ENCODE measurements at places on chromosomes 4 and X.

- DNase-seq, result no peak
Observed at GRCh38 chr4:133439830-133440229, 290.7 kb downstream of the PCDH10 start.

DNA sequence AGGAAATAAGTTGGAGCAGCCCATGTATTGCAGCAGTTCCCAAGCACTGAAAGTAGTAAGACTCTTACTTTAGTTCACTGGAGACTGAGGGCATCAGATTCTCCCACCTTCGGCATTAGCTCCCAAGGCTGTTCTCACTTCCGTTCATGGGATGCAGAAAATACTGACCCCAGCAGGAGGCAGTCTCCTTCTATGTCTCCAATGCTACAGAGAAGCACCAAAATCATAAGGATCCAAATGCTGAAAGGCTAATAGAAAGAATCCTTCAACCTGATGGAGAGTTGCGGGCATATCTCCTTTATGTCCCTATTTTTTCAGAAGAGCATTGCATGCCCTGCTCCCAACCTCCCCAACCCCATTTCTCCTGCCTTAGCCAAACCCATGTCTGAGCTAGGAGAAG is 32.4 kb downstream of the ADH7 start:
- DNase-seq, result no peak

DNA sequence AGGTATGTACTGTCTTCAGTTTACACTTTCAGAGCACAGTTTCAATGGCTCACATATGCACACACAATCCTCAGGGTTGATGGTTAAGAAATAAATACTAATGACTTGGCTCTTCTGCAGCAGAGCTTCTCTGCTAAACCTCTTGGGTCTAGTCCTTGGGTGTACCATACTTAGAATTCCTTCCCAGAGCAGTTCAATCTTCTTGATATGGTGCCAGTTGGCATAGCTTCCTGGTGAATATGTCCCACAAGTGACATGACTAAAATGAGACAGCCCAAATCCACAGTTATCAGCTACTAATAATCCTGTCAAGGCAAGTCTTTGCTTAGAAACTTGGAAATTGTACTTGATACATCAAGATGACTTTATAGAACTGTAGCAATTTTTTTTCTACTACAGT is 654.4 kb downstream of the IQCM start:
- DNase-seq, result no peak

- peak; percentile 83 for DNase-seq
Observed at GRCh38 chr4:15327311-15328298, 100.2 kb upstream of the C1QTNF7 start.

- DNase-seq, result peak; percentile 31
Observed at GRCh38 chr4:106502106-106502699, 133.6 kb upstream of the GIMD1 start.

DNA sequence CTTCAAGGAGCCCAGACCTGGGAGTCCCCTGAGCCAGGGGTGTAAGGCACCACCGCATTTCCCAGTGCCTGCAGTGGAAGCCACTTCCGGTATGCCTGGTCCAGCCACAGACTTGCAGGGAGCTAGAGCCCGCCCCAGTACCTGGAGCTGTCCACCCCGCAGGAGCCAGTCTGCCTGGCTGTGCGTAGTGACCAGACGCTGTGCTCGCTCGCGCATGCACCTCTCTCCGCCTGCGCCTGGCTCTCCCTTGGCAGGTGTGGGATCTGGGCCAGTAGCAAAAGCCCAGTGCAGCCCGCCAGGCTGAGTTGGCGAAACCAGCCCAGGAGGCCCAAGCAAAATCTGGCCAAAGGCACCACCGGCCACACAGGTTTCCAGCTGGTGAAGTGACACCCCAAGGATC is 973.7 kb upstream of the AGA start:
- DNase-seq, result no peak

DNA sequence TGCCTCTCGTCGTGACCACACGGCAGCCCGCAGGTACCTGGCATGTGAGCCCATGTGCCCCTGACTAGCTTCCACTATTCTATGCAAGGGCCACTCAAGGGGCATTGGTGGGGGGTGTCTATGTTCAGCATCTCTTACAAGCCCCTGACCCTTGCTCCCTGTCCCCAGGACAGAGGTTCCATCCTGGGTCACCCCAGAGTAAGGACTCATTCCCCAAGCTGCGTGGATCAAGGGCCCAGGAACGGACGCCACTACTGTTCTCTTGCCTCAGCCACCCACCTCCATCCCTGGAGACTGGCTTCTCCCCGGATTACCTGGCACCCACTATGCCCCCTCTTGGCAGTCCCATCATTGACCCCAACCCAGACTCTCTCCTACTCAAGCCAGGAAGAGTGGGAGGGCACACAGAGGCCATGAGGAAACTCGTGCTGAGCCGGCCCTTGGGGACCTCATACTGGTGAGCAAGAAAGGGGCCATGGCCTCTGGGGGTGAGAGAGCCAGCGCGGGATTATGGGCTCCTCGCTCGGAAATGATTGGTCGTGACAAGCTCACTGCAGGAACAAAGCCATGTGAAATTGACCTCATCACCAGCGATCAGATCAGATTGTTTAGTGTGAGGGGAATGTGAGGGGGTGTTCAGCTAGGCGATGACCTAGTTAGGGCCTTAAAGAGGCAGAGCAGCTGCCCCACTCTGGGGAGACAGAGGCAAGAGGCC is 50.1 kb upstream of the PJA1 start:
- DNase-seq, result no peak

DNA sequence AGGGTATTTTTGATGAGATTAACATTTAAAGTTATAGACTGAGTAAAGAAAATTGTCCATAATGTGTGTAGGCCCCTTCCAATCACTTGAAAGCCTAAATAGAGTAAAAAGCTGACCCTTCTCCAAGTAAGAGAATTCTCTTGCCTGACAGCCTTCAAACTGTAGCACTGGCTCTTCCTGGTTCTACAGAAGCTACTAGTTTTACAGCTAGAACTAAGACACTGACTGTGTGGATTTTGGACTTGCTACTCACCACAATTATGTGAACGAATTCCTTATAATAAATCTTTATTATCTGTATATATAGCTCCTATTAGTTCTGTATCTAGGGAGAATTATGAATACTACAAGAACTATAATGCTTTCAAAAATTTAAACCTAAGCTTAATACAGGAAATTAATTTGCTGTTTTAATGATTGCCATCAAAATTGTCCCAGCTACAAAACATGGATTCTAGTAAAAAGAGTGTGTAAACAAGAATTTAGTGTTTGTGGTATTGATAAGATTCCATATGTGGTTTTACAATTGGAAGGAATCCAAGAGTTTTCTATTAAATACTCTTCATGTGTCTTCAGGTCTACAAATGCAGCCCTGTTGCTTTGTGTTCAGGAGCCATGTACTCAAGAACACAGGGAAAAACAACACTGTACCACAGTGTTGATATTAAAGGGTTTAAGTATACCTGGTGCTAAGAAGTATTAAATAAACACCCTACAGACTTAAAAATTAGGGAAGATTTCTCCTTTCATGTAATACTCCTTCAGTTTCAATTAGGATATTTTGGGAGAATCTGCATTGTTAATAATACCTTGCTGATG is 366.5 kb downstream of the CXXC4 start:
- DNase-seq, result no peak

DNA sequence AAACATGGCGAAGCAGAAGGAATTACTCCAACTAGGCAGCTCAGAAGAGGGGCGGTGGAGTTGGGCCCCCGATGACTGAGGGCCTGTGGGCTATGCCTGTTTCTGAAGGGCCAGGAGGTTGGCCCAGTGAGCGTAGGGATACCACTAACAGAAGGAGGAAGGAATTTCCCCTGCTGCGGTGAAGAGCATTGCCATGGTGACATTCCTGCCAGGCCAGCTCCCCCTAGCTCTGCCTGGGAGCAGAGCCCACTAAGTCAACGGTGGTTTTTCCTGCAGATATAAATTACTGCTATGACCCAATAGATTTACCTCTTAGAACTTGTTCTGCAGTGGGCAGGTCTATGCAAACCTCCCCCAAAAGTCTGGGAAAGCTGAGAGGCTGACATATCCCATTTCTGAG is 28.9 kb upstream of the HMX1 start:
- no peak for DNase-seq

DNA sequence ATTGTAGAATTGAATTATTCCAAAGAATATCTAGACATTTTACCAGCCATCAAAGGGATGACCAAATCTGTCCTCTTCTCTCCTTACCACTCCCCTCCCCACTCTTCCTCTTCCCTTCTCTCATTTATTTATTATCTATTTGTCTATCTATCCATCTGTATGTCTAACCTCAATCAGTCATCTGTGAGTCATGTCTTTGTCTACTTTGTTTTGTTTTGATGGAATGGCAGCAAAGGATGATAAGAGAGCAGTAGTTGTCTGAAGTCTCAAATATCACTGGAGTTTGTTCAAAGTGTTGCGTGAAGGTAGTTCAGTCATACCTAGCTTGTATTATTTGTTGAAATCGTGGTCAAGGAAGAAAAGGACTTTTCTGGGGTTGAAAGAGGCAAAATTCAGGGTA is 34.7 kb upstream of the PGRMC2 start:
- DNase-seq, result peak; percentile 12

DNA sequence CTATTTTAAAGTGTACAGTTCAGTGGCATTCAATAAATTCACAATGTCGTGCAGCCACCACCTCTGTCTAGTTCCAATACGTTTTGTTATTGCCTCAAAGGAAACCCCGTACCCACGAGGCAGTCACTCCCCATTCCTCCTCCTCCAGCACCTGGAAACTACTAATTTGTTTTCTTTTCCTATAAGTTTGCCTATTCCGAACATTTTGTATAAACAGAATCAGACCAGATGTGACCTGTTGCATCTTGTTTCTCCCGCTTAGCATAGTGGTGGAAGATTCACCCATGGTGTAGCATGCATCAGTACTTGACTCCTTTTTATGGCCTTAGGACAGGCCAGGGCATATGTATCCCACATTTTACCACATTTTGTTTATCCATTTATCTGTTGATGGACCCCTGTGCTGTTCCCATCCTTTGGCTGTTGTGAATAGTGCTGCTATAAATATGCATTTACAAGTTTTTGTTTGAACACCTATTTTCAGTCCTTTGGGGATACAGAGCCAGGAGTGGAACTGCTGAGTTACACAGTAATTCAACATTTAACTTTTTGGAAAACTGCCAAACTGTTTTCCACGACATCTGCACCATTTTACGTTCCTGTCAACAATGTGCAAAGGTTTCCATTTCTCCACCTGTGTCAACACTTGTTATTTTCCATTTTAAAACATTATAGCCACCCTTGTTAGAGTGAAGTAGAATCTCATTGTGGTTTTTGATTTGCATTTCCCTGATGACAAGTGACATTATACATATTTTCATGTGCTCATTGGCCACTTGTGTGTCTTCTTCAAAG is 57.8 kb upstream of the STX18 start:
- DNase-seq, result no peak

- DNase-seq, result no peak
Observed at GRCh38 chrX:123464709-123465108, 268.1 kb downstream of the THOC2 start.

DNA sequence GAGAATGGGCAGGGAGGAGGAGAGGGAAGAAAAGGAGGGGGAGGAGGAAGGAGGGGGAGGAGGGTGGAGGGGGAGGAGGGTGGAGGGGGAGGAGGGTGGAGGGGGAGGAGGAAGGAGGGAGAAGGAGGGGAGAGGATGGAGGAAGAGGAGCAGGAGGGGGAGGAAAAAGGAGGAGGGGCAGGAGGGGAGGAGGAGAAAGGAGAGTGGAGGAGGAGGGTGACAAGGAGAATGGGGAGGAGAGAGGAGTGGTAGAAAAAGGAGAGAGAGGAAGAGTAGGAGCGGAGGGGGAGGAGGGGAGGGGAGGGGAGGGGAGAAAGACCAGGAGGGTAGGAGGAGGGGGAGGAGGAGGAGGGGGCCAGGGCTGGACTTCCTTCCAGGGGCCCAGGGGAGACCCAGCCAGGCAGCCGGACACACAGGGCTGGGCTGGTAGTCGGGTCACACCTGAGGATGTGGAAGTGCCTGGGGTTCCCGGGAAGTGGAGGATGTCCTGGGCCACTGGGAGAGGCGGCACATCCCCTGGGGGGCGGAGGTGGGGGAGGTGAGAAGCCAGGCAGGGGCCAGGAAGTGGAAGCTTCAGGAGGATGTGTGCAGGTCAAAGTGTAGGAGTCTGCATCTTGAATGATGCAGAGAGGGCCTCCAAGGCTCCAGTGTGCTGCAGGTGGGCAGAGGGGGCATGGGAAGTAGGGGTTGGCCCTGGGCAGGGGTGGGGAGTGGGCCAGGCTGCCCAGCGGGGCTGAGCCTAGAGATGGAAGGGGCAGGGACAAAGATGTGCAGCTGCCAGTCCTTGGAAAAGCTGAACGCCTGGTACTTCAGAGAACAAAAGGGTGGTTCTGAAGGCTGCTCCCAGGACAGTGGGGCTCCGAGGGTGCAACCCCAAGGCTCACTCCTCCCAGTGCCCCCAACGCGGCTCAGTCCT is 18.8 kb downstream of the IL3RA start:
- no peak for DNase-seq

- DNase-seq, result no peak
Observed at GRCh38 chr4:188934320-188934962, 795.2 kb downstream of the TRIML1 start.

DNA sequence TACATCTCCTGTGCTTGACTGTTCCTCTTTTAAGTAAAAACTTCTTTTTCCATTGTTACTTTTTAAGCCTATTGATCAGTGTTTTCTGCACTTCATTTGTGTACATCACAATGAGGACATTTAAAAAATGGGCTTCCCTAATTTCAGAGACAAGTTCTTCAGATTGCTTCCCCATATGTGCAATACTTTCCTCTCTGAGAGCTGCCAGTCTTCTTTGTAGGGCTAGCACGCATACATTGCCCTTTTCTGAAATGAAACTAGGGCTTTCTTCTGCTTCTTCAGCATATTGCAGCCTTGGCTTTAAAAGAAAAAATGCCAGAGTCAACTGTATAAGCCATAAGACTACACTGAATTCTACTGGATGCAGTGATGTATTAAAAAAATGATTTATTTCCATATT is 37.8 kb downstream of the FAT4 start:
- no peak for DNase-seq

DNA sequence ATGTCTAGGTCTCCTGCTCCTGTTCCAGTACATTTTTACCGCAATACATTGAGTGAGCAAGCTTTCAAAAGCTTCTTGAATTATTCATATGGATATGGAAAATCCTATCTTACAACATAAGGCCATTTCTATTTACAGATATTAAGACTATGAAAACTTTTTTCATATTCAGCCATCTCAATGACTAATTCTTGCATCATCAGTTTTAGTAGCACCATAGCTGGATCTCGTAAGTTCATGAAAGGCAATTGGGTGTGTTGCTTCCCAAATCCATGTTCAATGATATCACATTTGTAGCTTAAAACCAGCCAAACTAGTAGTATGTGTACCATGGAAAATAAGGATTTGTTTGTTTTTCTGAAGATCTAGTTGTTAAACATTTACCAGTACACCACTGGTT is 118.3 kb upstream of the GABRA2 start:
- no peak for DNase-seq

All from trophoblast cell (in vitro differentiated cells and primary cell).